ENCODE measurements at places on chromosomes 2 and 18.
A peak's percentile ranks its signal among the peaks of the same experiment; 100 is the strongest.

DNA sequence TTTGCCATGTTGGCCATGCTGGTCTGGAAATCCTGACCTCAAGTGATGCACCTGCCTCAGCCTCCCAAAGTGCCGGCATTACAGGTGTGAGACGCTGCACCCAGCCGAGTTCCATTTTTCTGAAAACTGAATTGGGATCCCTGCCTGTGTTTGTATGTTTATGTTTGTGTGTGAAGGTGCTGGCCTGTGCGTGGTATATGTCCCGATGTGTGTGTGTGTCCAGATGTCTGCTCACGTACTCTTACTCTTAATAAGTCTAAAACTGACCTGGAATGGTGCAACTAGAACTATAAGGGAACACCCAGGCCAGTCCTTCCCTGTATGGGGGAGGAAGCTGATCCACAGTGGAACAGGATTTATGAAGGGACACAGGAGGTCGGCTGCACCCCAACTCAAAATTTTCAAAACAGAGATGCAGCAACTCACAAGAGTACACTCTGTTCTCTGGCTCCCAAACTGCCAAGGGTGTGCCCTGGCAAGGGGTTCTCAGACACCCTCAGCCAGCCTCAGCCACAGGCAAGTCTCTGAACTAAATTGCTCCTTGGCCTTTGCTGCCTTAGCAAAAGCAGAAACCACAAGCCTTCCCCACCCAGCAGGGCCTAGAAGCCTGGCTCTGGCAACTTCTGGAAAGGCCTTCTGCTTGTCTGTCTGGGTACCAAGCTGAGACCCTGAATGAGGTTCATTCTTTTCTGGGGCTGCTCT, 36.5 kb downstream of the RHOB start:
- no peak for DNase-seq

DNA sequence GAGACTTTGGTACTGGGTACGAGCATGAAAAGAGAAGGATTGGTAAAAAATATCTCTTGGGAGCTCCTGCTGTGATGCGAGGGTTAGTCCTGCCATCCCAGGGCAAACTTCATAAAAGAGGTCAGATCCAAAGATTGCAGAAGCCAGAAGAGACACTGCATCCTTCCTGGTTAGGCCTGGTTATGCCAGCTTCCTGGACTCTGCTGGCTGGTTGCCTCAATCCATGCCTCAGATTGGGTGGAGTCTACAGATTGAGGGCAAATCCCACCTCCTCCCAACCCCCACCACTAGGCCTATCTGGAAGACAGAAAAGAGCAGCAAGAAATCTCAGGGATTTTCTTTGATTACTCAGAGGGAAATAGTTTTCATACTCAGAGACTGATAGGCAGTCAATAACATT, 5.3 kb upstream of the ACADL start:
- DNase-seq, result no peak

DNA sequence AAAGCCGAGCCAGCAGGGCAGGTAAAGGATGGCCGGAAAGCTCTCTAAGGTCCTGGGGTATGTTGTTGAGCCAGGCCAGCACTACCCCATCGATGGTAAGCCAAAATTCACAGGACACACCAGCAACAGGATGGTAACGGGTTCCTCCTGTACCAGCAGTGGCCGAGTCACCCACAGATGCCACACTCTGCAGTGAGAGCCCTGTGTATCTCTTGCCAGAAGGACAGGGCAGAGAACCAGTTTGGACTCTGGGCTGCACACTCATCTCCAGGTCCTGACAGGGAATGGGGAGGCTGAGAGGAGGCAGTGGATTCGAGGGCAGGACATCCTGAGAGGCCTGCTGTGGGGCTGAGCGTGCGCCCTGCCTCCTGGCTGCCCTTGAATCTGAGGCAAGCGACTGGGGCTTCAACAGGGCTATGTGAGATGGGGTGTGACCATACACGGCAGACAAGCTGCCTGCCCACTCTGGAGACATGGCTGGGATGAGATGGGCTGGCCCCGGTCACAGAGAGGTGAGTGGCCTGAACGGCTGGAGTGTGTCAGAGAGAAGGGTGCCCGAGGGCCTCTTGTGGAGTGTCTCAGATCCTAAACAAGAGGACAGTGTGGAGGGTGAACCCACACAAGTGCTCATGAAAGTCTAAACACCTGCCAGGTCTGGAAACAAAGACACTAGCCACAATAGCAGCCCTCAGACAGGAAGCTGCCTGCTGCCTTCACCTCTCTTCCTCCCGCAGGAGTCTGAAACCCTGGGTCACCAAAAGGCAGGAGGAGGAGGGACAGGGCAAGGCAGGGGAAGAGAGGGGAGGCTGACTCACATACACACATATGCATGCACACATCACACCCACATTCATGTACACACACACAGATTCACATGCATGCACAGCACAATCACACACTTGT, 182.3 kb downstream of the LOXHD1 start:
- no peak for DNase-seq

DNA sequence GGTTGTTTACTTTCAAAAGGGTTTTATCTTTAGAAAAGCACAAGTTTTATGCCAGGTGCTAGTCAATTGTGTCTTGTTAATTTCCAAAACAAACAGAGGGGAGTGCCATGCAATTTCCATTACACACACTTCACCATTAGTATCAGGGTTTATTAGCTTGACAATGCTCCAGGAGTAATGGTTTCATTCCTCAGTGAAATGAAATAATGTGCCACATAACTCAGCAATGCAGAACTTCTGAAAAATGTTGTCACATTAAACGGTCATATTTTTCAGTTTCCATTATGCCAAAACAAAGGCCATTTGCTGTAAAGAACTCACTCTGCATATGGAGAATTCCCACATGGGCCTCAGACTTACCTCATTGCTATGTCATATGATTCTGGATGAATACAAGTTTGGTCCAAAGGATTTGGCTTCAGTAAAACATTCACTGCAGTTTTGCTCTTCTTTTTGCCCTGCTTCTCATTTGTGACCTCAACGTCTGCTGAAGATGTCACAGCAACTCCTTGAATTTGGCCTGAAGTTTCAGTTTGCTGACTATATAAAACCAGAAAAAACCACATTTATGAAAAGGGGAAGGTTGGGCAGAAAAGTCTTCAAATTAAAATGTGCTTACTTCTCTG, 198.2 kb downstream of the SRBD1 start:
- no peak for DNase-seq

DNA sequence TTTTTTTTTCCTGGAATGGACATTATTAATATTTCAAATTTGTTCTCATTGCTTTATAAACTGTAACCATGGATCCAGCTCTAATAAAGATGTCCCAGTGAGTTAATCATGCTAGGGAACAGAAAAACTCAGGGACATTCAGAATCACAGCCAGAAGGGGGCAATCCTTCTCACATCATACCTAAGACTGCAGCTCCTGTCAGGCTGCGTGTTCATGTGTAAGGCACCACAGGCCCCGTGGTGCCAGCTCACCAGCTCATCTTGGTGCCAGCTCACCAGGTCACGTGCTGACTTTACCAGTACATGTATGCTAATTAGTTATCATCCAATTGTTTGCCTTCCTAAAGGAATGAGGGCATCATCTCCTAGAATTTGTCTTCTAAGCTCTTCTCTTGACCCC, 84.7 kb upstream of the NEDD4L start:
- no peak for DNase-seq

DNA sequence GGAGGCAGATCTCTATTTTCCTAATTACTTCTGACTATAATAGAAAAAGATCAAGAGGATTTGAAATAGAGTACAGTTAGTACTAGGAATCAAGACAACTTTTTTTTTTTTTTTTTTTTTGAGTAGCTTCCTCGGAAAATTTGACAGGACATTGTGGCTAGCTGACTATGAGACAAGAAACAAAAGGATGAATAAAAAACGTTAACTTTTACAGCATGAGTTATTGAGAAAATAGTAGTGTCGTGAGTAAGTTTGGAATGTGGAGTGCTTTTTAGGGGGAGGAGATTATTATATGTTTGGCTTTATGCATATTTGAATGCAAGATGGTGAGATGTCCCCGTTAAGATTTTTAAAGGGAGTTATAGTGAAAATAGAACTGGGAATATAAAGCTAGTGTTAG, 27.7 kb upstream of the CPS1 start:
- DNase-seq, result no peak

GRCh38 chr2:11179899-11180298, 24.6 kb downstream of the SLC66A3 start:
- no peak for DNase-seq

- no peak for DNase-seq
These were observed 601.6 kb upstream of the PKDCC start for GRCh38 chr2:41446266-41446665.

DNA sequence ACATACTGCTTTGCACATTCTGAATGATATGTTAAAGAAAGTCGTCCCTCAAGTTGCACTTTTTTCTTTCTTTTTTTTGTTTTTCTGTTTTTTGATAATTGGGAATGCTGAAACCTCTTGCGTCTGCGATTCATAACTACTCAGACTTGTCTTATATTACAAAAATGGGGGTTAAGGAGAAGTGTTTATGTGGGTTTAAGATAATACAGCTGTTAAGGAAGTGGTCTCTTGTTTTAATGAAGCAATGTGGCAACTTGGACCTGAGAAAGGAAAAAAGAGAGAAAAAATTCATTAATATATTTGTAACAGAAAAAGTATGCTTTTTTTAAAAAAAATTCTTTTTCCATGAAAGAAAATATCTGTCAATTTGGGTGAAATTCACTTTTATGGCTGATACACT, 268.5 kb upstream of the CCDC68 start:
- no peak for DNase-seq

DNA sequence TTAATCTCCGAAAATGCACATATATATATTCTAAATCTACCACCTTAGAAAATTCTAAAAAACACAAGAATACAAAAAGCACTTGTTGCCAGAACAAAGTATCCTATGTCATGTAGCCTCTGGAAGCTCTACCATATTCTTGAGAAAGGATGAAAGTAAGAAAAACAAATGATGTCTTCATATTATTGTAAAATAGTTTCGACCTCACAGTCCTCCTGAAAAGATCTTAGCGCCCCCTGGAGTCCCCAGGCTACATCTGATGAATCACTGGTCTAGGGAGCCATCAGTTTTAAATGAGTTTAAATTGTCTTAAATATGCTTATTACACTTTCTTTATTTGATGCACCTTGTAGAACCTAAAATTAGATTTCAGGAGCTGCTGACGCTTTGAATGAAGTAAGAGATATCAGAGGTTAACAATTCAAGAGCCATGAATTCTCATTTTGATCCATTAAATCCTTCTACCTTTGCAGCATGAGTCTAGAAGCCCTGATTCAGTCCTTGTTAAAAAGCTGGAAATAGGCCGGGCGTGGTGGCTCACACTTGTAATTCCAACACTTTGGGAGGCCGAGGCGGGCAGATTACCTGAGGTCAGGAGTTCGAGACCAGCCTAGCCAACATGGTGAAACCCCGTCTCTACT, 138.8 kb downstream of the MCFD2 start:
- DNase-seq, result peak; percentile 35

GRCh38 chr2:20624156-20624883, 26.6 kb downstream of the HS1BP3 start:
- DNase-seq, result no peak

GRCh38 chr18:3340682-3341097, 78.8 kb downstream of the MYL12B start:
- DNase-seq, result no peak

GRCh38 chr2:75102011-75102410, 97.3 kb downstream of the TACR1 start:
- DNase-seq, result no peak

DNA sequence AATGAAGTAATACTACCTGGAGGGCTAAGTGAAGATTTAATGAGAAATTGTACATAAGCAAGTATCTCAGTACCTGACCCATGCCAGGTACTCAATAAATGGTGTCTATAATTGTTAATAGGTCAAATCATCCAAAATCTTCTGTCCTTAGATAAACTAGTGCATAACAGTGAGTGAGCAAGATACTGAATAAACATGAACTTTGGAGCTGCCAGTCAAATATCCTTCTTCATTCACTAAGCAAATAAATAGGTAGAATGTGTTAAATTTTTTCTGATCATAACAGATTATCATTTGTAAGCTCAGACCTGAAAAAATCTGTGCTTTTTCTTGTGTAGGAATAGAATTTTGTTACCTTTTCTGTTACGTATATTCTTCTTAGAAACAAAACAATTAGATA, 39.6 kb downstream of the RAB3GAP1 start:
- DNase-seq, result no peak

- no peak for DNase-seq
These were observed 91.5 kb downstream of the ADD2 start for GRCh38 chr2:70676301-70677035.

- no peak for DNase-seq
These were observed 193.4 kb downstream of the PARD3B start for GRCh38 chr2:204738721-204739120.
